Vagina (tissue), 2 donors: ENCODE measurements at places on chromosomes 12 and 14.

DNA sequence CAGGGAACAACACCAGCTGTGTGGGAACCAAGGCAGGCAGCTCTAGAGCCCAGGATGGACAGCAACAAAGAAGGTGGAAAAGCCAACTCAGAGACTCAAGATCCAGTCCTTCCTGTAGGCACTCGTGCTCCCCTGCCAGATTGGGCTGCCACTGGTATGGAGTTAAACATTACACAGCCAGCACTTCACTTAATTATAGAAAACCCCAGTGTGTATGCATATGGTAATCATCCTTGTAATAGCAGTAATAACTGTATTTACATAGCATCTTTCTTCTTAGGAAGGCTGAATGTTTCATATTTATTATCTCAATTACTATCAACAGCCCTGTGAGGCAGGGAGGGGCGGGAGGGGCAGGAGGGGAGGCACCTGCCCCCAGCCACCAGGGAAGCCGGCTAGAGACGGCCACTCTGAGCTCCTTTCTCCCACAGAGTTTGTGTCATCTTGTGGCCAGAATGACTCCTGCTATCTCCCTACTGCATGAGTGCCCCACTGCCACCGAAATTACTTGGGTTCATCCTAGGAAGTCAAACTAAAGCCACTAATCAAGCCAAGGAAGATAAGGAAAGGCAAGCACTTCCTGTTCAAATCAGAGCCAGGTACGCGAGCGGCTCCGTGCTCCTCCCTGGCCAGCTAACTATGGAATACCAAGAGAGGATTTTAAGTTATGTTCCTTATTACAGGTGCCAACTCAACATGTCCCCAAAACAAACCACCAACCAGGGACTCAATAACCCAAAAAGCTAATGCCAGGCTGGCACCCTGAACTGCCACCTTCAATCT is 15.7 kb upstream of the RAB35 start:
- no peak for DNase-seq

- DNase-seq = no peak
These were observed 3.3 kb downstream of the CNOT2 start for GRCh38 chr12:70246580-70246979.

- no peak for DNase-seq
These were observed 254.0 kb upstream of the SRRM4 start for GRCh38 chr12:118727196-118727978.

GRCh38 chr14:81385419-81385818 is 14.7 kb downstream of the STON2 start:
- no peak for DNase-seq

DNA sequence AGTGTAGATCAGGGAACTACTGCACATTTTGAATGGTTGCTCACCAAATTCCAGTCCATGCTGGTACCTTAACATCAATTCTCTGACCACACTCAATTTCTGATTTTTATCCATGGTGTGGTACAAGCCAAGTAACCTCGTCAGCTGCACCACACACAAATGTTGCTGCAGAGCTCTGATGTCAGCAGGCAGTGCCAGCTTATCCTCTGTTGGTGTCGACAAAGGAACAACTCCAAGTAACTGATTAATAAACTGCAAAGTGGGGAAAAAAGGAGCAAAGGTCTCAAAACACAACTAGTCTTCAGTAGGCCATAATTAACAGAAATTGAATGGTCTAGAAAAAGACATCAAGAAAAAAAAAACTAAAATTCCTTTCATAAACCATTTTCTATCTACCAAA is 47.4 kb downstream of the NAA25 start:
- no peak for DNase-seq
